ENCODE measurements at places on chromosomes 2 and 18. TPM values are rescaled to one million over a fixed set of nuclear protein-coding genes. Genes with fewer than 3 reads are reported as not detected.

PSMA8 gene
- not detected for total RNA-seq

TMEM169 gene
- total RNA-seq, result 34.8 TPM

RASGRP3 gene
- 0.07 TPM for total RNA-seq

ZBTB7C gene
- total RNA-seq, result 0.45 TPM

TFCP2L1 gene
- total RNA-seq, result not detected

FBXO15 gene
- 2.7 TPM for total RNA-seq

IL18RAP gene
- total RNA-seq, result not detected

- peaks cover 2% of the 10 kb centered on the region for H3K36me3 ChIP-seq
- H3K4me3 ChIP-seq, result no peak overlapping the region
Measured at GRCh38 chr2:28163028-28163427, 229.6 kb upstream of the FOSL2 start.

GRCh38 chr2:134029418-134029817 is 224.5 kb upstream of the MGAT5 start:
- H3K27ac ChIP-seq, result no peak overlapping the region
- no peaks in the 10 kb centered on the region for H3K27me3 ChIP-seq
- no peaks in the 10 kb centered on the region for H3K36me3 ChIP-seq
- H3K4me3 ChIP-seq, result no peak overlapping the region

DNA sequence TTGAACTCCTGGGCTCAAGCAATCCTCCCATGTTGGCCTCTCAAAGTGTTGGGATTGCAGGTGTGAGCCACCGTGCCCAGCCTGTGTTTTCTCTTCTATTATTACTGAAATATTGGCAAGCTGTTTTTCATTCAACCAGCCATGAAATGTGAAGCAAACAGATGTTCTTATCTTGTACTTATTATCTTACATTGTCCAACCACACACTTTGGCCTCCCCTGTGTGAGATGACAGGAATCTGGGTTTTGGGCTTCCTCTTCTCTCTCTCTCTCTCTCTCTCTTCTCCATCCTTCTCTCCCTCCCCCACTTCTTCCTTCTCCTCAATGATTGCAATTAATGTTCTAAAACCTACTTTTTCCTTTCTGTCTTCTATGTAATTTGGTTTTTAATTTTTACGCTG is 33.1 kb downstream of the RAMP1 start:
- H3K27me3 ChIP-seq, result no peaks in the 10 kb centered on the region
- no peaks in the 10 kb centered on the region for H3K36me3 ChIP-seq
- DNase-seq, result no peak
- peaks cover 27% of the 10 kb centered on the region for H3K4me1 ChIP-seq
- no peak overlapping the region for H3K27ac ChIP-seq

DNA sequence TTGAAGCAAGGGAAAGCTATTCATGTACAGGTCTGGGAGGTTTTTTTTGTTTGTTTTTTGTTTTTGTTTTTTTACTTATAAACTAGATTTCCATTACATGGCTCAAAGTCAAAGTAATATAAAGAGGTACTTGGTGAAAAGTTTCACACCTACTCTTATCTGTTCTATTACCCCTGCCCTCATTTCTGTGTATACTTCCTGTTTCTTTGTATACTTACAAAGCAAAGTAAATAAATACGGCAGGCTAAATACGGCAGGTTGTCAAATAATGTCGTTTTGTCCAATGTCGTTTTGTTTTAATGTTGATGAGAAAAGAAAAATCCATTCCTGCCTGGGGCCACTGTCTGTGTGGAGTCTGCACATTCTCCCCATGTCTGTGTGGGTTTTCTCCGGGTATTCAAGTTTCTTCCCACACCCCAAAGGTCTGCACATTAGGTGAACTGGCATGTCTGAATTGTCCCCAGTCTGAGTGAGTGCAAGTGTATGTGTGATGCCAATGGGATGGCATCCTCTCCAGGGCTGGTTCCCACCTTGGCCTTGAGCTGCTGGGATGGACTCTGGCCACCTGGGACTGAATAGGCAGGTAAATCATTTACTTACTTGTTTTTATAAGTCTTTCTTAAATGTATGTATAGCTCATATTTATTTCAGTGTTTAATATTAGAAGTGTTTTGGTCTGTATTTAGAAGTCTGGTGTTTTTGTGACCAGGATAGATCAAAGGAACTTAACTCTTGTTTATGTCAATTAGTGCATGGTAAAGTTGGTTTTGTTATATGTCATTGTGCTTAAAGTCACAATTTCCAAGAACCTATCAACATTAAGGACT is 13.4 kb downstream of the STAMBP start:
- peaks cover 5% of the 10 kb centered on the region for H3K36me3 ChIP-seq
- H3K27me3 ChIP-seq, result no peaks in the 10 kb centered on the region
- no peak overlapping the region for H3K27ac ChIP-seq
- H3K4me3 ChIP-seq, result no peak overlapping the region
- DNase-seq, result no peak
- H3K4me1 ChIP-seq, result peaks cover 14% of the 10 kb centered on the region

GRCh38 chr18:32896776-32897547 is 124.1 kb upstream of the KLHL14 start:
- no peak overlapping the region for H3K27ac ChIP-seq
- H3K4me3 ChIP-seq, result no peak overlapping the region
- no peaks in the 10 kb centered on the region for H3K4me1 ChIP-seq
- no peaks in the 10 kb centered on the region for H3K27me3 ChIP-seq
- no peak for DNase-seq
- H3K36me3 ChIP-seq, result peaks cover 12% of the 10 kb centered on the region

GRCh38 chr2:176206682-176207081 is 18.2 kb downstream of the HOXD1 start:
- H3K27me3 ChIP-seq, result peaks cover 47% of the 10 kb centered on the region
- DNase-seq, result no peak
- H3K4me3 ChIP-seq, result no peak overlapping the region
- no peaks in the 10 kb centered on the region for H3K36me3 ChIP-seq
- no peak overlapping the region for H3K27ac ChIP-seq

GRCh38 chr2:8345200-8345599 is 336.7 kb upstream of the ID2 start:
- no peak overlapping the region for H3K27ac ChIP-seq
- H3K27me3 ChIP-seq, result no peaks in the 10 kb centered on the region
- DNase-seq, result no peak
- H3K4me1 ChIP-seq, result peaks cover 7% of the 10 kb centered on the region

DNA sequence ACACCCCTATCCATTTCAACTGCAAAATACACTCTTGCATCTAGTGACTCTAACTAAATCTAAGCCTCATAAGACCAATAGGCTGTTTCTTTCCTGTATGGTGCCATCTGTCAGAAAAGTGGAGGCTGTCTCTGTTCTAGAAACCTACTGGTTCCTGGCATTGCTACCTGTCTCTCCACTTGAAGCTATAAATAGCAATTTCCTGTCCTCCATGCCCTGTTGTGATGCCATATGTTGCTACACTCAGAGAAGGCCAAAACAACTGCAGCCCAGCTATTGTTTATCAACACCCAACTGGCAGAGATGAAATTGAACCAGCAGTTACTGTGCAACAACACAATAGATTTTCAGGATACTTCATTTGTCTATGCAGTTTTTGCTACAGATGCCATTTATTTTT is 1355.1 kb upstream of the SLC39A10 start:
- no peaks in the 10 kb centered on the region for H3K27me3 ChIP-seq
- H3K36me3 ChIP-seq, result no peaks in the 10 kb centered on the region
- H3K4me1 ChIP-seq, result no peaks in the 10 kb centered on the region
- no peak overlapping the region for H3K27ac ChIP-seq
- H3K4me3 ChIP-seq, result no peak overlapping the region
- DNase-seq, result no peak

GRCh38 chr2:41706286-41706685 is 341.5 kb upstream of the PKDCC start:
- H3K36me3 ChIP-seq, result peaks cover 2% of the 10 kb centered on the region
- DNase-seq, result no peak
- H3K4me1 ChIP-seq, result peaks cover 30% of the 10 kb centered on the region
- no peaks in the 10 kb centered on the region for H3K27me3 ChIP-seq

DNA sequence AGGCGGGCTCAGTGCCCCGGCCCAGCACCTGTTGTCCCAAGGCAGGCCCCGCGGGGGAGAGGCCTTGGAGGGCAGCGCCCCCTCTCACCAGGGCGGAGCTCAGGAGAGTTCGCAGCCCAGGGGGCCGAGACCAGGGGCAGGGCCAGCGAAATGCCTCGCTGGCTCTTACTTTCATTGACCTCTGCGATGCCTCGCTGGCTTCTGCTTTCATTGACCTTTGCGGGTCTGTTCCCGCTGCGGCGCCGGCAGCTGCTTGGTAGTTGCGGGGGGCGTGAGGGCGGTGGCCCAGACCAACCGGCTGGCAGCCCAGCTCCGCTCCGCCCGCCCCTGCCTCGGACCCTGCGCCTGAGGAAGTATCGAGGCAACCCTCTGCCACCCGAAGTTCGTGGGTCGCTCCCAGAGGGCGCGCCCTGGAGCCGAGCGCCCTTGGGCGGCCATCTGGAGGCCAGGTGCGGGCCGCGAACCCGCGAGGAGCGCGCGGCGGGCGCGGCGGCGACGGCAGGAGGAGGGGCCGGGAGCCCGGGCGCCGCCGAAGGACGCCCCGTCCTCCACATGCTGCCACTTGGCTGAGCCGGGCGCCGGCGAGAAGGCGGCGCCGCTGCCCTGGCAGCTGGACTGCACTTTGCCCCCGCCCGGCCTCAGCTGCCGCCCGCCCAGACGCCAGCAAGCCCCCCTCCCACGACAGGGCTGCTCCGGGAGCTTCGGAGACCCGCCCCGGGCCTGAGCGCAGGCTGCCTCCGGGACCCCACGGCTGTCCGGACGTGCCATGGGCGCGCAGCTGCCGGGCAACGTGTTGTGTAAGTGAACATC is 118.0 kb upstream of the MSTN start:
- H3K36me3 ChIP-seq, result no peaks in the 10 kb centered on the region
- no peaks in the 10 kb centered on the region for H3K27me3 ChIP-seq
- H3K4me3 ChIP-seq, result peak overlapping the region; percentile 78
- H3K27ac ChIP-seq, result no peak overlapping the region
- H3K4me1 ChIP-seq, result peaks cover 15% of the 10 kb centered on the region

DNA sequence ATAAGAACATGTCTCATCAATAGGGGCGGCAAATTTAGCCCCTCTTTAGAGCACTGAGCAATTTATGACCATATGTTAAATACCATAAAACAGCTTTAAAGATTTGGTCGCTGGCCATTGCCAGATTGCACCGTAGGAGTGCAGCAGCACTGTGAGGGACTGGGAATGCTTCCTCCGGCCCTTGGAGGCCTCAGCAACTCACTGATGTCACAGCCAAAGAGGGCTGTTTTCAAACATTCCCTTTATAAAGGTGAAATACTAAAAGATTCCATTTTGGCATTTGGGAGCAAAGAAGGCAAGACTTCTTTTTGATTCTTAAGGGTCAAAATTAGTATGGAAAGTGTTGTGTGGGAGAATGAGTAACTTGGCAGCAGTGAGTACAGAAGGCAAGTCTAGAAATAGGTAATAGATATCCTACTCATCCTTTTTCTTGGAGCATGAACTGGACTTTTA is 63.7 kb downstream of the BABAM2 start:
- no peak overlapping the region for H3K27ac ChIP-seq
- H3K36me3 ChIP-seq, result peaks cover 4% of the 10 kb centered on the region
- no peaks in the 10 kb centered on the region for H3K27me3 ChIP-seq
- no peak overlapping the region for H3K4me3 ChIP-seq
- peaks cover 18% of the 10 kb centered on the region for H3K4me1 ChIP-seq
- no peak for DNase-seq

DNA sequence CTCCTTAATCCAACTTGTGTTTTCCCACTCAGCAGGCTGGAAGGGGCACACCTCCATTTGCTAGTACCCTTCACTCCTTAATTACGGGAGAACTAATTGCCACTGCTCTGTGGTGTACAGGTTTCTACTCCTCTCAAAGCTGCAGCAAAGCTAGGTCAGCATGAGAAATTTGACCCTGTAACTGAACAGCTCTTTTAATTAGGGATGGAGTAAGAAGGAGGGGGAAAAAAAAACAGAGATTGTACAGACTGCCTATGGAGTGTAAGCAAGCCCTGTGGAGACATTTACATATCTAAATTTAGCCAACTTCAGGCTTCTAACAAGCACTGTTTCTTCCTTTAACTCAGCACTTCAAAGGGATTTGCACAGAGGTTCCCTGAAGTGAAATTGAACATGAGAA is 629.7 kb upstream of the SETBP1 start:
- no peaks in the 10 kb centered on the region for H3K36me3 ChIP-seq
- H3K27ac ChIP-seq, result no peak overlapping the region
- no peaks in the 10 kb centered on the region for H3K4me1 ChIP-seq
- H3K4me3 ChIP-seq, result no peak overlapping the region
- H3K27me3 ChIP-seq, result no peaks in the 10 kb centered on the region
- DNase-seq, result no peak

- H3K4me1 ChIP-seq, result no peaks in the 10 kb centered on the region
- DNase-seq, result no peak
- H3K4me3 ChIP-seq, result no peak overlapping the region
- H3K27me3 ChIP-seq, result no peaks in the 10 kb centered on the region
- peaks cover 2% of the 10 kb centered on the region for H3K36me3 ChIP-seq
Measured at GRCh38 chr2:190169221-190170072, 106.9 kb upstream of the MSTN start.

DNA sequence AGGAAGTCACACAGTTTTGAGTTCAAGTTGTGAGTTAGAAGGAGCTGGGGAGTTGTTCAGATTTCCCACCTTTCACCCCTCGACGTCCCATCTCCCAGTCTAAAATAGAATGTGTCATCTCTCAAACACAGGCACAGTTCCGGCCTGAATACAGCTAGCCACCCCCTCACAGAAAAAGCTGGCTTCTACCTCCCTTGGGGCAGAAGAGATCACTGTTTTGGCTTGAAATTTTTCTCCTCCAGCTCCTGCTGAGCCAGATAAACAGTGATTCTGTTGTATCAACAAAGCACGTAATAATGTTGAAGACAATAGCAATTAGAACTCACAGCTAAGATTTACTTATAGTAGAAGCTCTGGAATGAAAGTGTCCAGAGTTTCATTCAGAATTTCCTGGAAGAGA is 74.7 kb downstream of the KIAA2012 start:
- no peak for DNase-seq
- H3K27me3 ChIP-seq, result peaks cover 3% of the 10 kb centered on the region
- peaks cover 57% of the 10 kb centered on the region for H3K4me1 ChIP-seq
- H3K36me3 ChIP-seq, result no peaks in the 10 kb centered on the region

- H3K27ac ChIP-seq, result no peak overlapping the region
- DNase-seq, result no peak
- H3K4me3 ChIP-seq, result no peak overlapping the region
- peaks cover 72% of the 10 kb centered on the region for H3K36me3 ChIP-seq
- H3K4me1 ChIP-seq, result no peaks in the 10 kb centered on the region
Measured at GRCh38 chr2:171835386-171835785, 58.7 kb downstream of the SLC25A12 start.

DNA sequence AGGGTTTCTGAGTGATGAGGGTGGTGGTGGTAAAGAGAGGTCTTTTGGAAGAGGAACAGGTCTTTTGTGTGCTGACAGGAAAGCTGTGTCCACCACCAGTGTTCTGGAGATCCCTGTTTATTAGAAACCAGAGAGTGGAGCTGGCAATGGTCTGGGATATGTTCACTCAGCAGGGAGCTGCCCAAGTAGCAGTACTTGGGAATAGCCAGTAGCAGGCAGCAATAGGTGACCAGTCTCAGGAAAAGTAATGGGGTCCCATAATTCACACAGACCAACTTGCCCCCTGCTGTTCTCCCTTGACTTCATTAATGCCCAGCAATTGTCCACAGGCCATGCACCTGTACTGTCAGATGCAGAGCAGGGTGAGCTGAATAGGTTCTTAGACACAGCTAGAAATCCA is 1.8 kb downstream of the TSPYL6 start:
- H3K27ac ChIP-seq, result no peak overlapping the region
- no peak for DNase-seq
- no peak overlapping the region for H3K4me3 ChIP-seq
- H3K36me3 ChIP-seq, result no peaks in the 10 kb centered on the region
